ENCODE measurements at places on chromosomes 6 and 20. TPM values are rescaled to one million over a fixed set of nuclear protein-coding genes. Genes with fewer than 3 reads are reported as not detected.

PPP1R14C gene
- total RNA-seq, result not detected

C6orf52 gene
- 3.9 TPM for total RNA-seq

DYNLRB1 gene
- 161 TPM for total RNA-seq

BPIFB2 gene
- total RNA-seq, result not detected

ZNF292 gene
- total RNA-seq, result 15.6 TPM

MKKS gene
- 8.4 TPM for total RNA-seq

ZKSCAN3 gene
- 11.9 TPM for total RNA-seq

PI16 gene
- under 0.01 TPM for total RNA-seq

ECT2L gene
- not detected for total RNA-seq

CNBD2 gene
- 3.4 TPM for total RNA-seq

UNC5CL gene
- total RNA-seq, result 0.13 TPM

GATA5 gene
- total RNA-seq, result not detected

RAET1G gene
- 0.13 TPM for total RNA-seq

CALHM5 gene
- total RNA-seq, result 2.3 TPM

FAM217A gene
- not detected for total RNA-seq

C2 gene
- total RNA-seq, result 4.8 TPM

OXT gene
- not detected for total RNA-seq

ASIP gene
- total RNA-seq, result not detected

OTOR gene
- not detected for total RNA-seq

MEP1A gene
- not detected for total RNA-seq

CDSN gene
- 0.13 TPM for total RNA-seq

LHFPL5 gene
- not detected for total RNA-seq

NKX2-4 gene
- total RNA-seq, result not detected

ZNF311 gene
- 1.4 TPM for total RNA-seq

OPN5 gene
- total RNA-seq, result not detected

CLPSL2 gene
- total RNA-seq, result not detected

MMP24 gene
- not detected for total RNA-seq

ADGRB3 gene
- 0.48 TPM for total RNA-seq

IMPG1 gene
- 0.26 TPM for total RNA-seq

SMOC2 gene
- not detected for total RNA-seq

LCA5 gene
- total RNA-seq, result 7.5 TPM

CYP24A1 gene
- total RNA-seq, result 2.1 TPM

STMND1 gene
- not detected for total RNA-seq

SLC17A2 gene
- not detected for total RNA-seq

FHL5 gene
- total RNA-seq, result not detected

ZSCAN23 gene
- 1.2 TPM for total RNA-seq

BFSP1 gene
- total RNA-seq, result 6.4 TPM

F13A1 gene
- total RNA-seq, result 0.32 TPM

RNF182 gene
- 5.3 TPM for total RNA-seq

C6orf132 gene
- total RNA-seq, result 1.5 TPM

SIRPD gene
- not detected for total RNA-seq

MUC21 gene
- total RNA-seq, result not detected

MACROD2 gene
- 0.96 TPM for total RNA-seq

RBPJL gene
- not detected for total RNA-seq

HLA-DMA gene
- total RNA-seq, result 1.0 TPM

COL12A1 gene
- 110 TPM for total RNA-seq

PRND gene
- total RNA-seq, result 0.48 TPM

HIVEP2 gene
- total RNA-seq, result 10.7 TPM

PAK5 gene
- total RNA-seq, result not detected

LRRC1 gene
- 8.9 TPM for total RNA-seq

SLC17A3 gene
- total RNA-seq, result not detected

SPTLC3 gene
- total RNA-seq, result 2.1 TPM

Measured in epithelial cell of alveolus of lung (primary cell).